ENCODE measurements at places on chromosomes 5 and 9.

- DNase-seq, result no peak
Measured at GRCh38 chr9:129632460-129632859, 6.5 kb downstream of the NTMT1 start.

- DNase-seq, result no peak
Measured at GRCh38 chr5:33223563-33224284, 217.0 kb upstream of the TARS1 start.

DNA sequence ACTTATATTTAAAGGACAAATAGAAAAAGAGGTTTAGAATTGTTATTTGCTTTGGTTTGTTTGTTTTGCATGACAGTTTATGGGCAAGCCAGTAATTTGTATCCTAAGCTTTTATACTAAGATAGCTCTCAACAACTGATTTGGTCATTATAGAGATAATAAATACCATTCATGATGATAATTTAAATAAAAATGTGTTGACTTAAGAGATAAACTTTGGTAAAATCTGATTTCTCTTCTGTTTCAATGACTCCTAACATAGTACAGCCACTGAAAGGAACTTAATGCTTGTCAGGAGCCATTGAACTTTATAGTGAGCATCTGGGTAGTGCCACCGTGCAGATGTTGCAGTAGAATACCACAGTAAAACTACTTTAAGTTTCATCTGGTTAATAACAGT lies 160.7 kb upstream of the ACOT12 start:
- DNase-seq, result no peak

GRCh38 chr9:111297066-111297824 lies 32.8 kb downstream of the OR2K2 start:
- DNase-seq, result peak; percentile 61

GRCh38 chr9:73680831-73681230 lies 529.2 kb downstream of the ANXA1 start:
- DNase-seq, result no peak

DNA sequence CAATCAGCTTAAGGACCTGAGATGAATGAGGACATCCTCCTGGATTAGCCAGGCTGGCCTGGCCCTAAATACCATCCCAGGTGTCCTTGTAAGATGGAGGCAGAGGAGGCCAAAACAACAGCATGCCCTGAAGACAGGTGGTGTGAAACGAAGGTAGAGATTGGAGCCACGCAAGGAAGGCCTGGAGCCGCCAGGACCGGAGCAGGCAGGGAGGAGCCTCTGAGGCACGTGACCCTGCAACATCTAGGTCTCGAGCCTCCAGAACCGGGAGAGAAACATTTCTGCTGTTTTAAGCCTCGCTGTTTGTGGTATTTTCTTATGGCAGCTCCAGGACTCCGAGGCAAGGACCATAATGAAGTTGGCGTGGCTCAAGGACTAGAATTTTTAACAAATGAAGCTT lies 9.7 kb upstream of the COL5A1 start:
- DNase-seq, result no peak

- no peak for DNase-seq
Measured at GRCh38 chr9:90855208-90855902, 53.7 kb downstream of the SYK start.

- DNase-seq, result peak; percentile 80
Measured at GRCh38 chr9:5493679-5494511, 16.4 kb upstream of the PDCD1LG2 start.

DNA sequence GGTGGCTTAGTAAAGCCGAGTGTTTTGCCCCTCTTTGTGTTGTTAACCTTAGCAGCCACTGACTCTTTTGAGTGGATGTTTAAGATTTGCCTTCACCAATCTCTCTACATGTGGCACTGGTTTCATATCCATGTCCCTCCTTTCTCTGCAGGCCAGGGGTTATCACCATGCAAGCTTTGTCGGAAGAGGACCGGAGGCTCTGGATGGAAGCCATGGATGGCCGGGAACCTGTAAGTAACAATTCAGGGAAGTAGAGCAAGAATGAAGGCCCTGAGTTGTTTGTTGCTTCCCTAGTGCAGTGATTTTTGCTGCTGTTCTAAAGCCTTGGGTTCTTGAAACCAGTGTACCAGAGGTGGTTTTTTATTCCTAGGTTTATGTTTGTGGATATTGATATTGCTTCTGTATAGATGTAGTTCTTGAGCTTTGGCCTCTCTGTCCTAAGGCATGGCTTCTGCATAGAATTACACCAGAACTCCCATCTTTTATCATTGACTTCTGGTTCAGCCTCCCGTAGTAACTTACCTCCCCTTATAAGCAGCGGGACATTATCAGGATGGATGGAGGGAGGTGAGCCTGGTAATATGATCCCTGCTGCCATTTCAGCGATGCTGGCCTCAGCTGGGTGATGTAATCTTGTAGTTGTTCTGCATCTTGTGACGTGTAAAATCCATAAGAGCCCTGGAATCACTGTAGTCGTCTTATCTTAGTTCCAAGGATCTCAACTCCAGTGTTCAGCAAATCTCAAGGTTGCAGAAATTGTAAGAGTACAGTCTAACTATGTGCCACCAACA lies 161.9 kb downstream of the ARHGAP26 start:
- DNase-seq, result no peak

GRCh38 chr5:55096861-55097260 lies 5.6 kb upstream of the GZMA start:
- DNase-seq, result no peak

DNA sequence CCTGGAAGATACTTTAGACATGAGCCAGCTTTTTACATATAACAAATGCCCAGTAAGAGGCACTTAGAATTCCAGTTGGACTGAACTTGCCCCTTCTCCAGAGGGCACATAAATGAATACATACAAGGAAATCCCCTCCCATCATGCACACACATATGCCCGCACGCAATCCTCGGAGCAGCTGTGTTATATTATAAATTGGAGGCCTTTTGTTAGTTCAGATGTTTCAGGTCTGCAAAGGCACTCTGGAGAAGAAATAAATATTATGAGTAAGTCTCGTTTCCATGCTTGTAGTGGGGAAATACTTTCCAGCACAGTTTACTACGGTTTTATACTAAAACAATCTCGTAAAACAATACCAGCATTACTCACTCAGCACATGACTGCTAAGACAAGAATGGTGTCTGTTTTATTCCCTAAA lies 17.6 kb upstream of the MUSK start:
- DNase-seq, result peak; percentile 98

DNA sequence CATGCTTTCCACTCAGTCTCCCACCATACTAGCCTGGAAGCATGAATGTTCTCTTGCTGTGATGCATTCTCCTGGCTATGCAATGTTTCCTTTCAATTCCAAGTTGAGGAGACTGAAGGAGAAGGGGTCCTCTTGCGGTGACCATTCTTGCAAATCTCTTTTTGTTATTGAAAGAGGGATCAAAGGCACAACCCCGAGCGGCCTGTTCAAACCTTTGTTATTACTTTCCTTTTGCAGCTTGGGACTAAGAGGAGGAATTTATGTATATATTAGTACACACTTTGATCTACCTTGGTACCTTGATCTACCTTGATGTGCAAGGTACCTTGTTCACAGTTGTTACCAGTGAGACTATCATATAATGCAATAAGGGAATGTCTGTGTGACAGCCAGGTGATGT lies 147.3 kb downstream of the KCTD16 start:
- no peak for DNase-seq

DNA sequence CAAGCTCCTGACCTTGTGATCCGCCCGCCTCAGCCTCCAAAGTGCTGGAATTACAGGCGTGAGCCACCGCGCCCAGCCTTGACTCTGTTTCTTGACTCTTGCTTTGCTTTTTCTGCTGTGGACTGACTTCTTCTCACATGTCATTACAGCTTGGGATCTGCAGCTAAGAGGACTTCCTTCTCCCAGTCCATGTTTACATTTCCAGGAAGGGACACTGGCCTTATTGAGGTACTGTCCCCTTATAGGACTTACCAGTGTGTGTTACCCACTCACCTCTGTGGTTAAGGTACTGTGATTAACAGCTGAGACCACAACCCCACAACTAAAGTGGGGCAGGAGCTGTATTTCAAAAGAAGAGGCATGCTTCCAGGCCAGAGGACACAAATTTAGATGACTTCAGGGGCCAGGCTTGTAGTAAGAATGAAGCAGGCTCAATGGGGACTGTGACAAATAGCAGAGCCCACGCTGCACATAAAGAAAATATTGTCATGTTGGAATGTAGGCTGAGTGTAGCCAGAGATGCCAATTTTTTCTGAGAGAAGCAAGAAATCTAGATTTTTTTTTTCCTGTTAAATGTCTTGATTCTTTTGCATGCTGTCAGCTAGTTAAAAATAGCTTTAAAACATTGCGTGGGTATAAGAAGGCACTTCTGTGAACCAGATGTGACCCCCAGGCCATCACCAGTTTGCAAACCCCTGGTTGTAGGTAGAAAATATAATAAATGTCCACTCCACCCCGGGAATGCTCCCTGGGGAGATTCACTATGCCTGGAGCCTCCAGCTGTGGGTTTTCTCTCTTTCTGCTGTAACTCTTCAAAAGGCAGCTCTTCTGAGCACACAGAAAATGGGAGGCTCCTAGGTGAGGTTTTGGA lies 75.0 kb downstream of the PTPDC1 start:
- DNase-seq, result peak; percentile 69

GRCh38 chr9:98875536-98875935 lies 68.1 kb downstream of the GALNT12 start:
- no peak for DNase-seq

DNA sequence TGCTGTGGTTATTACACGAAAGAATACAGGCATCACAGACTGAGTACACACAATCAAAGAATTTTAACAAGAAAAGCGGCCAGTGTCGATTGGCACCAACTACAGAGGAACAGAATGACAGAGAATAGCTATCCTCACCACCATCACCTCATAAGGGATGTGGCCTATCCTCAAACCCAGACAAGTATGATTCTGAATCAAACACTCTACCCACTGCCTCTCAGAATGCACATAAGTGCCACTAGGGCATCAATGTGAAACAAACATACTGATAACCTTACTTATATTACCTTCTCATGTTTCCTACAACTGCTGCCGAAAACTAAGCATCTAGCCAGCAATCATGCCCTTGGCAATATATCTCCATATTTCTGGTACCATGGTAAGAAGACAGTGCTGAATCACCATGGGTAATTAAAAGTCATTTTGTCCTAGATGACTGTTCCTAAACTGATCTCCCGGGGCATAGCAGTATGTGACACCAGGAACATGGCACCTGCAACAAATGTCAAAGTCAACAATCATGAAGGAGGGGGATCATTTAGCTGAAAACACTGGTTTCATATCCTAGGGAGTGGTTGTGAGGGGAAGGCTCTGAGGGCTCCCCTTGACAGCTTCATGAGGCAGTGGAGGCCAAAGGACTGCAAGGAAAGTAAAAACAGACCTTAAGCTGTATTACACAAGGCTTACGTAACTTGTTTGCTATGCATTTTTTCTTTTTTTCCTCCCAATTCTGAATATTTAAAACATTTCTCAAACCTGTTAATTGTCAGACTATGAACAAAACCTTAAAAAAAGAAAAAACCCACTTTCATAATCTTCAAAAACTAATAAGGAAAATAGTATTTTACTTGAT lies 88.3 kb downstream of the LHFPL2 start:
- no peak for DNase-seq
